ENCODE measurements at places on chromosomes 1 and 21.

DNA sequence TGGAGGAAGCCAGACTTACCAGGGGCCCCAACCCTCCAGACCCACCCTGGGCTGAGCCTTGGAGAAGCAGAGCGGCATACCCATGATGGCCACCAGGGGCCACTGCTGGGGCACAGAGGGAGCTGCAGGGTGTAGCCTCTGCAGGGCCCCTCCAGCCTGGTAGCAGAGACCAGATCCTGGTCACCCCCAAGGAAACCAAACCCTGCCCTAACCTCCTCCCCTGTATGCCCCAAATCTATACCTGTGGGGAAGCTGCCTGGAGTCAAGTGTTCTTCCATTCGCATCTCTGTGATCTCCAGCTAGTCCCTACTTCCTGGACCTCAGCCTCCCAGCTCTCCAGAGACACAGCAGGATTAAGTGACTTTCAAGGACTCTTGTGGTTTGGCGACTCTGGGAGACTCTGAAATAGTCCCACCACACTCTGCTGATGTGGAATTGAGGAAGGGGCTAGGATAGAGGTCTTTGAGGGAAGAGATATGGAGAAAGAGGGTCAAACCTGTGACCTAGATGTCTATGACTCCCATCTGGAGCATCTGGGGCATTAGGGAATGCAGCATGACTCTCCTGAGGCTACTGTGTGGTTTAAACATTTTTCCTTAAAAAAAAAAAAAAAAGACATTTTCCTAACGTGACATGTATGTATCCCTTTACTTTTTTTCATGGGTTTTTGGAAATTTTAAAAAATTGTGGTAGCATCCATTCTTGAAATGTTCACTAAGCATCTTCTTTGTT lies 119.2 kb upstream of the IPO9 start:
- peak; percentile 45 for DNase-seq

GRCh38 chr1:78606274-78606673 lies 14.0 kb upstream of the IFI44L start:
- no peak for DNase-seq

- no peak for DNase-seq
Observed at GRCh38 chr1:115654663-115655305, 13.0 kb downstream of the VANGL1 start.

DNA sequence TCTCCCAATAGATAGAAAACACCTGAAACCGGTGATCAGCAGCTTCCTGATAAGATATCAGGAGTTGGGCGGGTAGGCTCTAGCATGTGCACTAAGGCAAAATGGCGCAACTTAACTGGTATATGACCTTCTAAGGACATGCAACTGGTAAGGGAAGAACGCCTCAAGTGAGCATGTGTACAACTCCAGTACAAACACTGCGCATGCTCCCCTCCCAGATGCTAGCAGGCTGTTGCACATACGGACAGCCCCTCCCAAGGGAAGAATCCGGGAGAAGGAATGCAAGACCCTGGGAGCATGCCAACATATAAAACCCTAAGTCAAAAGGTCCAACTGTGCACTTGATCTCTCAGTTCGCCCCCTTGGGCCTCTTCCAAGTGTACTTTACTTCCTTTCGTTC lies 110.8 kb downstream of the TSEN15 start:
- no peak for DNase-seq

- no peak for DNase-seq
Observed at GRCh38 chr1:100649146-100649545, 70.4 kb upstream of the VCAM1 start.

DNA sequence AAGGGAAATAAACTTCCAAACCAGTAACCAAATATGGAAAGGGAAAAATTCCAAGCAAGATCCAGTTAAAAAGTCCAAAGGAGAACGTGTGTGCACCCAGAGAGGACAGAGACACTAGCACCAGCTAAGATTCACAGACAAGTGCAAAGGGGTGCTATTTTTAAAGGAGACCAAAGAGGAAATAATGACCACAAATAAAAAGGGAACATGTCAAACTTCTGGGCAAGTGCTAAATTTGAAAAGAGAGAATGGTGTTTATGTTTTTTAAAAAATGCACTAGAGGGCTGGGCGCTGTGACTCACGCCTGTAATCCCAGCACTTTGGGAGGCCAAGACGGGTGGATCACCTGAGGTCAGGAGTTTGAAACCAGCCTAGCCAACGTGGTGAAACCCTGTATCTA lies 8.6 kb downstream of the JAM2 start:
- DNase-seq, result no peak

GRCh38 chr1:33944846-33945245 lies 81.0 kb downstream of the HMGB4 start:
- no peak for DNase-seq

DNA sequence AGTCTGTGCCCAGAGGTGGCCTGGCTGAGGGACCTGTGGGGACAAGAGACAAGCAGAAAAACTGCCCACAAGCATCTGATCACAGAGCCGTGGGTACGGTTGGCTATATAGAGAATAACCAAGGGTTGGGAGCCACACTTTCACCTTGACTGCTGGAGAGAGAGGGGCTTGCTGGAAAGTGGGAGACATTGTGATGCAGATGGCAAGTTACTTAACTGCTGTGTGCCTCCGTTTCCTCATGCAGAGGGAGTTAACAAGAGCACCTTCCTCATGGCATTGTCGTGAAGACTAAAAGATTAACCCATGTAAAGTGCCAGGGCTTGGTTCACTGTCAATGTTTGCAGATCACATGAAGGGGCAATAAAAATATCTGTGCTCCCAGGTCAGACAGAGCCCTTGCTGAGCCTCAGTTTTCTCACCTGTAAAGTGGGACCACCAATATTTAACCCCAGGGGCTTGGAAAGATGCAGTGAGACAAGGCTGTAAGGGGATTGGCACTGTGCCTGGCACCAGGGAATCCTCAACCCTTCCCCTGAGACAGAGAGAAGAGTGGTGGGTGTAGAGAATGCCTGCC lies 52.8 kb downstream of the SDC3 start:
- no peak for DNase-seq

DNA sequence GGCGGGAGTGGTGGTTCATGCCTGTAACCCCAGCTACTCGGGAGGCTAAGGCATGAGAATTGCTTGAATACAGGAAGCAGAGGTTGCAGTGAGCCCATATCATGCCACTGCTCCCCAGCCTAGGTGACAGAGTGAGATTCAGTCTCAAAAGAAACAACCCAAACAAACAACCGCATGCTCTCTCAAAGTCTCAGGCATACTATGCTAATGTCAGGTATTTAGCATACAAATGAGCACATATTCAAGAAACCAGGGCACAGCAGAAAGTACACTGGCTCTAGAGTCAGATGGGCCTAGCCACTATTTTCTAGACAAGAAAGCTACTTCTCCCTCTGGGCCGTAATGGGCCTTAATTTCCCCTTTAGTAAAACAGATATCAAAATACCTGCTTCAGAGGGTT lies 55.0 kb downstream of the ELAVL4 start:
- no peak for DNase-seq

DNA sequence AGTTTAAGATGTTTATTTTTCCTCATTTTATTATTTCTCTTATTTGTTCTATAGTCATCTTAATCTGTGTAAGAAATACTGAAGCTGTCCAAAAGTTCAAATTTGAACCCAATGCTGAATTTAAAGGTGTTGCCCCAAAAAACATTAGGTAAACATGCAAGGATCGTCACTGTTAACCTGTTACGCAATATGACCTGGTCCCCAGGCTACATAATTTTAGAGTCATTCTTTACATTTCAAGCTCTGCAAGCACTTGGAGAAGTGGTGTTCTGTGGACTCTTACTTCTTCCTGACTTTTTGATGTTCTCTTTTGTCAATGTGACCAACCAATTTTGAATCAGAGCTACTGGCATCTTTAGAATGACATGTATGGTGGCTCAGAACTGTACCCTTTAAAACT lies 106.0 kb downstream of the CLIC6 start:
- DNase-seq, result no peak

DNA sequence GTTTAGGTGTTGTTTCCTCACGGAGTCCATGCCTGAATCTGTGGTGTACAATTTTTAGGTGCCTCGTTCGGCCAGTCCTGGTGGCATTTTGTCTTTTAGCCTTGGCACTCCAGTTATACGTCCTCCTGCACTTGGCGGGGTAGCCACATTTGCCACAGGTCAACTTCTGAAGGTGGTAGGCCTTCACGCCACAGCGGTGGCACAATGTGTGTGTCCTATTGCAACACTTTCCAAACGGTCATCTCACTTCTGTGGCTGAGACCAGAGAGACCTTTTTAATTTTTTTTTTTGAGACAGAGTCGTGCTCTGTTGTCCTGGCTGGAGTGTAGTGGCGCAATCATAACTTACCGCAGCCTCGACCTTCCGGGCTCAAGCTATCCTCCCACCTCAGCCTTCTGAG lies 49.1 kb downstream of the CAMTA1 start:
- DNase-seq, result no peak

DNA sequence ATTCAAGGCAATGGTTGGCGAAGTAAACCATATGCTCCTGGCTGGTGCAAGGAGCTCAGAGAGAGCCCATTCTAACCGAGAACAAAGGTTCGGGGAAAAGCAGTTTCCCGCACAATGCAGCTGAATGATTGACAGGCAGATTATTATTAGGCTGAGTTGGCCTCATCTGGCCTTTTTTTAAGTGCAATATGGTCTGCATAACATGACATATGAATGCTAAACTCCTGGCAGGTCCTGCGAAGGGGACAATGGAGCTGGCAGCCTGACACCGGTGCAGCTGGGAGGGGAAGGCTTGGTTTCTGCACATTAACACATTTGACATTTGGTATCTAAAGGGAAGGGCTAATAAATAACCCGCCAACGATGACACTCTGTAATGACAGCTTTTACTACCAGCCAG lies 92.0 kb downstream of the MIS18A start:
- no peak for DNase-seq

DNA sequence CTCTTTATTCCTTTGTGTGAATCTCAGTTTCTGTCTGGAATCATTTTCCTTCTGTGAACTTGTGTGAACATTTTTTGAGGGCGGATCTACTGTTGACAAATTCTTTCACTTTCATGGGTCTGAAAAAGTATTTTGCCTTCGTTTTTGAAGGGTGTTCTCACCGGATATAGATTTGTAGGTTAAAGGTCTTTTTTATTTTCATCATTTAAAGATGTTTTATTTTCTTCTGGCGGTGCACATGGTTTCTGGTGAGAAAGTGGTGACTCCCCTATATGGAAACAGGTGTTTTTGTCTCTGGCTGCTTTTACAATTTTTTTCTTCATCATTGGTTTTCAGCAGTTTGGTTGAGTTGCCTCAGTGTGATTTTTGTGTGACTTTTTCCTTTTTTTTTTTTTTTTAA lies 94.9 kb downstream of the DYRK1A start:
- no peak for DNase-seq

- DNase-seq, result no peak
Observed at GRCh38 chr1:57124768-57125446, 159.1 kb upstream of the C8B start.

DNA sequence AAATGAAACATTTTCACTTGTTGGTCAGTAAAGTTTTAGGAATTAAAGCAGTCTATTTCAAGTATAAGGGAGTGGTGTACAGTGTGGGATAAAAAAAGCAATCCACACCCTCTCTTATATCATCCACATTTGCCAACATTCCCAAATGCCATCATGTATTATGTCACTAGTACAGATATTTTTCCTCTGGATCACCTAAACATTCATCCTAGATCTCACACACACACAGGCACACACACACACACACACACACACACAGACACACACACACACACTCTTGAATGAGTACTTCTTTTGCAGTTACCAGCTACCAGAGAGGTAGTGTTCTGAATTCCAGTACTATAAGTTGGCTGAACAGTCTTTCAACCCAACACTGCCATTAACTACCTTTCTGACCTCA lies 1369.1 kb upstream of the ADGRL4 start:
- no peak for DNase-seq

- DNase-seq, result no peak
Observed at GRCh38 chr1:66478116-66478515, 55.8 kb upstream of the SGIP1 start.

GRCh38 chr21:44263221-44263760 lies 1.6 kb upstream of the DNMT3L start:
- DNase-seq, result no peak

DNA sequence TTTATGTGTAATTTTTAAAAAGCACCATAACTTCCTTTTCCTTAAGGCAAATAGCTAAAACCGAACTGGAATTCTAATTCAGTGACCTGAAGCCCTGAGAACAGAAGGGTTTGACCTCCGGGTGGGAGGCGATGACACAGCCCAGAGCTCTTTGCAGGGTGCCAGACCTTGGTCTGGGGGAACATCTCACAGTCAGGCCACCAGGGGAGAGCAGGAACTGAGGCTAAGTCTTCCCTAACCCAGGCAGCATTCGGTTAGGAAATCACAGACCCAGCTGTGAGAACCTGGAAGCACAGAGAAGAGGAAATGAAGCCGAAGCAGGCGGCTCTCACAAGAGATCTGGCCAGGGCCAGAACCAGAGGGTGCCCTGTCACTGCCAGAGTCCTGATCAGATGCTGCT lies 444.8 kb downstream of the TTLL7 start:
- DNase-seq, result no peak

GRCh38 chr1:212754680-212755079 lies 36.9 kb downstream of the NSL1 start:
- no peak for DNase-seq

- DNase-seq, result no peak
Observed at GRCh38 chr1:86502721-86503405, 34.1 kb downstream of the CLCA1 start.

- no peak for DNase-seq
Observed at GRCh38 chr1:233240829-233241682, 54.5 kb downstream of the PCNX2 start.

DNA sequence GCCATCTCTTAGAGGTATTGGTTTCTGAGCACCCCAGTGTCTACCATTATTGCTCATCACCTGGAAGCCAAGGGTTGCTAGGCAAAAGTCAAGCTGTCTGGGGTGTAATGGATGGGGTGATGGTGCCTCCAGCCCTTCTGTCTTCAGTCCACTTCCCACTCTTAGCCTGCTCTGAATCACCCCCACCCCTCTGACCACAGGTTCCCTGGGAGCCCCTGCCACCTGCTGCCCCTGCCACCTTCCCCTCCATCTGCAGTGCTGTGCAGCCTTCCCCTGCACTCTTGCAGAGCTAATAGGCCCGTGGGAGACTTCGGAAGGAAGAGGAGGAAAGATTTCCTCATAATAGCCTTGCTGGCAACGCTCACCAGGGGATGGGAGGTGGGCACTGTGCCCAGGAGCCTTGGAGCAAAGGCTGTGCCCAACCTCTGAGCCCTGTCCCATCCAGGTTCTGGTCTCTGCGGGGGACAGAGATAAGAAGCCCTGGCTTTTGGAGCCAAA lies 35.5 kb downstream of the CAPN2 start:
- no peak for DNase-seq
